ENCODE measurements at places on chromosomes 13 and 19. TPM values are rescaled to one million over a fixed set of nuclear protein-coding genes. Genes with fewer than 3 reads are reported as not detected.
A peak's percentile ranks its signal among the peaks of the same experiment; 100 is the strongest.

DNA sequence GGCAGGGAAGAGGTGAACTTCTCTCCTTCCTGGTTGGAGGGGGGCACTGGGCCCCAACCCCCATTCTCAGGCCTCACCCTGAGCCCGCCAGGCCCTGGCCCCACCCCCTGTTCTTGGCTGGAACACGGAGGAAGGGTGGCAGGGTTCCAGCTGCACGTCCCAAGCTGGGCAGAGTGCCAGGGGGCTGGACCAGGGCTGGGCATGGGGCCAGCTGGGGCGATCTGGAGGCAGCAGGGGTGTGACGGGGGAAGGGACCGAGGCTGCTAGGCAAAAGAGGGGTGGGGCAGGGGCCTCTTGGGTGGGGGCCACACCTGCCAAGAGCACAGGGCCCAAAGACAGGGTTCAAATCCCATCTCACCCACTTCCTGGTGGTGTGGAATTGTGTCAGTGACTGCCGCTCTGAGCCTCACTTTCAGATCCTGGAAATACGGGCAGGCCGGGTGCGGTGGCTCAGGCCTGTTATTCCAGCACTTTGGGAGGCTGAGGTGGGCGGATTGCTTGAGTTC lies 2.2 kb downstream of the HIF3A start:
- peaks cover 29% of the 10 kb centered on the region for H3K4me1 ChIP-seq
- peaks cover 6% of the 10 kb centered on the region for H3K27me3 ChIP-seq
- H3K4me3 ChIP-seq = no peak overlapping the region
- H3K27ac ChIP-seq = no peak overlapping the region

IGFL1 gene
- total RNA-seq = 2.6 TPM

SERPINE3 gene
- not detected for total RNA-seq

DNA sequence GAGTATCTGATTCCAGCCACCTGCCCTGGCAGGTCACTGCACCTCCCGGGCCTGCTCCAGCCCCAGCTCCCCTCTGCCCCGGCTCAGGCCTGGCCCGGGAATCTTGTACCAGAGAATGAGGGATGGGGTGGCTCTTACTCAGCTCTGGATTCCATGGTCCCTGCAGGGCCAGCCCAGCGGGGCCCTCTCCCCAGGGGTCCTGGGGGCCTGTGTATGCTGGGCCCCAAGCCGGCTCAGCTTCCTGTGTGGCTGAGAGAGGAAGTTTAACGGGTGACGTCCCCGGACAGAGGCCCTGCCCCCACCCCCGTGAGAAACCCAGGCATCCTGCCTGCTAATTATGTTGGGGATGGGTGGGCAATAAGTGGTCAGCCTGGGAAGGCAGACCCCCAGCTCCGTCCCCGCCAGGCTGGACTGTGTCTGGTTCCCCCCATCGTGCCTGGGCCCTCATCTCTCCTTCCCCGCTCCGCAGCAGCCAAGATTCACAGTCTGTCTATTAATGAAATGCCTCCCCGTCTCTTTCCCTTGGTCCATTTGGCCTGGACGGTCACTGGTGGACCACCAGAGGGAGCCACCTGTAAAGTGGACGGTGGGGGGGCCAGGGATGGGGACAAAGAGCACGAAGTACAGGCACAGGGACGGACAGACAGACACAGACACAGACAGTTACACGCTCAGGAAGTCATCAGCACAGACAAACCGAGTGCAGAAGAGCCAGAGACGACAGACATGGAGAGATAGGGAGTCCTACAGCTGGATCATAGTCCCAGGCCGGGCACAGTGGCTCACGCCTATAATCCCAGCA lies at the start of gene DENND1C:
TSS of gene DENND1C (minus strand) at position 247 of the 802 bp plus-strand sequence. CDS start at position 155, 92 bp downstream.
- no peak for DNase-seq
- H3K4me1 ChIP-seq = peaks cover 11% of the 10 kb centered on the region
- H3K27ac ChIP-seq = no peak within 1 kb of the TSS
- H3K36me3 ChIP-seq = no peaks in the 10 kb centered on the region
- H3K27me3 ChIP-seq = no peaks in the 10 kb centered on the region
- no peak within 1 kb of the TSS for H3K4me3 ChIP-seq

DNA sequence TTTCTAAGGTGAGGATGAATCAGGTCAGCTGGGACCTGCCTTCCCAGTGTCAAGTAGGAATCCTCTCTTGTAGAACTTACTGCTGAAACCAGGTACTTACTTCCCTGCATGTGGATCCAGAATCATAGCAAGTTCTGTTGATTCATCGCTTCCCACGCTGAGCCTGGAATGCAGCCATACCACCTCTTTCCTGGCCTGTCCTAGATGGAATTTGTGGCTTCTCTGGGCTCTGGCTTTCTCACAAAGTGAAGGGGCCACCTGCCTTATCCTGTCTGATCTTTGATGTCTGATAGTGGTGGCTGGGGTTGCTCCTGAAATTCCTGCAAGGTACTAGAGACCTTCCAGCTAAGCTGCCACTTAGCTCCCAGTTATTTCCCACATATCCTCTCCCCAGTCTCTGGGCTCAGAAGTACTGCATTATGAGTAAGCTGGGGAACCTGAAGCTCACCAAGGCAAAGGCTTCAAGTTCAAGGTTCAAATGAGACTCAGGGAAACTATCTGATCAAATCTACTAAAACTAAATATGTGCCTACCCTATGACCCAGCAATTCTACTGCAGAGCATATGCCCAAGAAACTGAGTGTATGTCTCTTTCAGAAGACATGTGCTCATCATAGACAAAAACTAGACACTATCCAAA lies 103.5 kb downstream of the SUCLA2 start:
- DNase-seq = peak; percentile 73
- no peak overlapping the region for H3K27ac ChIP-seq
- no peak overlapping the region for H3K4me3 ChIP-seq
- H3K36me3 ChIP-seq = no peaks in the 10 kb centered on the region
- no peaks in the 10 kb centered on the region for H3K27me3 ChIP-seq
- H3K4me1 ChIP-seq = peaks cover 6% of the 10 kb centered on the region

GRCh38 chr13:73948848-73949529 lies 185.2 kb downstream of the KLF12 start:
- H3K36me3 ChIP-seq = no peaks in the 10 kb centered on the region
- no peak overlapping the region for H3K4me3 ChIP-seq
- no peaks in the 10 kb centered on the region for H3K4me1 ChIP-seq
- DNase-seq = no peak
- H3K27ac ChIP-seq = no peak overlapping the region

GRCh38 chr19:38702278-38702677 lies 42.0 kb downstream of the CAPN12 start:
- no peak overlapping the region for H3K4me3 ChIP-seq
- H3K27me3 ChIP-seq = no peaks in the 10 kb centered on the region
- DNase-seq = no peak

DNA sequence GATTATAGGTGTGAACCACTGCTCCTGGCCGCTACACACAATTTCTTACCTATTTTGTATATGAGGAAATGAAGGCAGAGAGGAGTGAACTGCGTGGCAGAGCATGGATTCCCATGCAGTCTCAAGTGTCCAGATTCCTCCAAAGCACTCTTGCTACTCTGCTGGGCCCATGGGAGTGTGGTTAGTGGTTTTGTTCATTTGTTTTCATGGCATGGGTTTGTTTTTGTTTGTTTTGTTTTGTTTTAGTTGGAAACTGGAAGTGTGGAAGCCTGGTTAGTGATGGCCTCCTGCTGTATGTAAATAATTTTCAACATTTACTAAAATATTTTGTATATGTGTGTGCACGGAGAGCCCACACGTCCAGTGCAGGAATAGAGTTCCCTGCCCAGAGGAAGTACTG lies 61.3 kb upstream of the LRCH1 start:
- no peak overlapping the region for H3K27ac ChIP-seq
- H3K27me3 ChIP-seq = no peaks in the 10 kb centered on the region
- no peaks in the 10 kb centered on the region for H3K4me1 ChIP-seq

TMEM150B gene
- total RNA-seq = not detected

- no peaks in the 10 kb centered on the region for H3K27me3 ChIP-seq
- no peak for DNase-seq
- H3K36me3 ChIP-seq = no peaks in the 10 kb centered on the region
- H3K4me3 ChIP-seq = no peak overlapping the region
Measured at GRCh38 chr13:40403509-40404241, 262.8 kb downstream of the FOXO1 start.

MISP3 gene
- total RNA-seq = 6.7 TPM

CYP4F8 gene
- total RNA-seq = not detected

GRCh38 chr19:48724796-48725753 lies 5.5 kb upstream of the MAMSTR start:
- H3K27me3 ChIP-seq = no peaks in the 10 kb centered on the region
- H3K4me3 ChIP-seq = no peak overlapping the region
- no peak overlapping the region for H3K27ac ChIP-seq
- no peaks in the 10 kb centered on the region for H3K36me3 ChIP-seq
- H3K4me1 ChIP-seq = no peaks in the 10 kb centered on the region

SBK2 gene
- 3.5 TPM for total RNA-seq

- DNase-seq = no peak
- H3K27me3 ChIP-seq = peaks cover 13% of the 10 kb centered on the region
- H3K27ac ChIP-seq = no peak overlapping the region
- no peaks in the 10 kb centered on the region for H3K36me3 ChIP-seq
- peaks cover 16% of the 10 kb centered on the region for H3K4me1 ChIP-seq
Measured at GRCh38 chr19:49116544-49116943, 2.4 kb downstream of the LIN7B start.

DNA sequence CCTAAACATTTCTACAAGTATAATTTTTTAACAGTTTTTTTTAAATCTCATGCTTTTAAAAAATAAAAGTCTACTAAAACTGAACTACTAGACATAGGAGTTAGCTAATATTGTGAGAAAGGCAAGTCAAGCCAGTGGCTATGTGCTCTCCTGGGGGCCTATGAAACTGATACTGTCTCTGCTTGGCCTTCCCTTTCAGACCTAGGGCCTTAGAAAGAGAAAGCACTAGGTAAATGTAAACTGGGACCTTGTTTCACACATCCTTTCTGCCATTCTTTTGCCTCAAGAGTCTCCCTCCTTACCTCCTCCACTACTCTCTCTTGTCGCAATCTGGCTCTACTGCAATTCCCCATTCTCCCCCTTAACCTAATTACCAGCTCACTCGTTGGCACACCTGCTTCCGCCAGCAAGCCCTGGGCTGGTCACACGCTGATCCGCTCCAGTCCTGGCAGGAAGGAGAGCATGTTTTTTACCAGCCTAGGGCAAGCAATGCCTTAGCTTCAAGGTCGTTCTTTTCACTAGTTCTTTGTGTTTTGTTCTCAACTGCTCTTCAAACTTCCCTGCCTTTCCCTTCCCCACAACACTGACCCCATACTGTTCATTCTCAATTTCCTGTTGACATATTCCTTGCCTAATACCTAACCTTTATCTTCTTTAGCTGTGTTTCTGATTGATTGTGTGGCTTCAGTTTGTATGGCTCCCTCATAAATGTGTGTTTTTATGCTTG lies 23.1 kb downstream of the TBC1D4 start:
- H3K4me1 ChIP-seq = no peaks in the 10 kb centered on the region
- H3K27ac ChIP-seq = no peak overlapping the region
- no peaks in the 10 kb centered on the region for H3K36me3 ChIP-seq
- no peak overlapping the region for H3K4me3 ChIP-seq
- no peak for DNase-seq
- no peaks in the 10 kb centered on the region for H3K27me3 ChIP-seq

ZNF578 gene
- total RNA-seq = not detected

GRCh38 chr13:104953588-104953987 lies 1581.9 kb downstream of the EFNB2 start:
- H3K27me3 ChIP-seq = no peaks in the 10 kb centered on the region
- no peak overlapping the region for H3K4me3 ChIP-seq
- no peaks in the 10 kb centered on the region for H3K36me3 ChIP-seq
- H3K4me1 ChIP-seq = no peaks in the 10 kb centered on the region

- H3K27ac ChIP-seq = no peak overlapping the region
- no peaks in the 10 kb centered on the region for H3K36me3 ChIP-seq
- no peak overlapping the region for H3K4me3 ChIP-seq
- H3K27me3 ChIP-seq = no peaks in the 10 kb centered on the region
- DNase-seq = no peak
Measured at GRCh38 chr13:67932991-67933390, 702.9 kb upstream of the PCDH9 start.

All from PC-9 (cell line).